ENCODE measurements at places on chromosomes 11 and 22.

DNA sequence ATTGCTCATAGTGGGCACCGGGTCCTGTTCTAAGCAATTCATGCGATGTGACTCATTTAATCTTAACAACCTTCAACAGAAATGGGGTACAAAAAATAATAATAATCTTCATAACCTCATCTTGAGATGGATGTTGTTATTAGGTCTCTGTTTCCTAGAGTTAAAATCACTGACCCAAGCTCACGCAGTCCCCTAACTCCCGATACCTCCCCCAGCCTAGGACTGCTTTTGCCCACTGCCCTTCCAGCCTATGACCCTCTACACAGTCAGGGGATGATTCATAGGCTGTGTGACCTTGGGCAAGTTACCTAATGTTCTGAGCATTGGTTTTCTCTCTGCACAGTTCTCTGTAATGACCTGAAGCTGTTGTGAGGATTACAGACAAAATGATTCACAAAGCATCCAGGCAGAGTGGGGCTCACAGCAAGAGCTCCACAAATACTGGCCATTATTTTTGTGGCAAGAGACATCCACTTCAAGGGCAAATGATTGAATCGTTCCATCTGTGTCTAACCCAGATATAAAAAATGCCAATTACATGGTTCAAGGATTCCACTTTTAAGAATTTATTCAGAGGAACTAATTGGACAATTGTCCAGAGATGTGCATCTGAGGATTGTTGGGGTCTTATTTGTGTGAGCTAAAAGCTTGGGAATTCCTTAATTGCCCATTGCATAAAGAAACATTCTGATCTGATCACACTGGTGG is 20.0 kb downstream of the MTFP1 start:
- DNase-seq, result no peak

DNA sequence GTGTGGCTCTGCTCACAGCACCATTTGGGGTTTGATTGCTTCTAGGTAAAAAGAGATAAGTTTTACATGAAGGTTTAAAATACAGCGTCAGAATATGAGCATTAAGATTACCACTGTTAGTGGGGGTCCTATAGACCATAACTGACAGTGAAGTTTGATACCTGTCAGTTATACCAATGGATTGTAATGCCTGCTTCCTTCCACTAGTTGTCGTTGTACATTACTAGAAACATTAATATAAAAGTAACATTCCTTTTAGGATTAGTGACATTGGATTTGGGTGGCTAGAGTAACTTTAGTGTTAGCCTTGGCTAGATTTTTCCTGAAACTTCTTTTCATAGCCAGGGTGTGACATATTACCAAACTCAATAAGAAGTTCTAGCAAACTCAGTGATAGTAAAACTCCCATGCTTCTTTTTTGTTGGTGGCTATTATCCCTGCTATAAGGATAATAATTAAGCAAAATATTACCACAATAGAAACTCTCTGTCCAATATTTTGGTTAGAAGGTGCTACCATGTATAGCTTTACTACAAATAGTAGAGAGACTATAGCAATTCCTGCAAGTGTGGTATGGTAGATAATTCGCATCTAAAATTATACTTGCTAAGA is 57.1 kb downstream of the FAM181B start:
- no peak for DNase-seq

DNA sequence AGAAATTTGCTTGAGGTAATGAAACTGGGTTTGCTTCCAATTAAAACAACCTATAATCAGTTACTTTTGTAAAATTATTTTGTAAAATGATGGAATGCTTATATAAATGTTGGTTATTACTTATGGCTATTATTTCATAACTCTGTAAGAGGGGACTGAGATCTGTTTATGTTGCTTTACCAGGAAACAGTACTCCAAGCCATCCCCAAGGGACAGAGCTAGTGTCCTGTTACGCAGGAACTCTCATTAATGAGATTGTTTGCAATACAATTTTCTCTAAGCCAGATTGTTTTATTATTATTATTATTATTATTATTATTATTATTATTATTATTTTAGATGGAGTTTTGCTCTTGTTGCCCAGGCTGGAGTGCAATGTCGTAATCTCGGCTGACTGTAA is 2.3 kb upstream of the NOX4 start:
- DNase-seq, result no peak

DNA sequence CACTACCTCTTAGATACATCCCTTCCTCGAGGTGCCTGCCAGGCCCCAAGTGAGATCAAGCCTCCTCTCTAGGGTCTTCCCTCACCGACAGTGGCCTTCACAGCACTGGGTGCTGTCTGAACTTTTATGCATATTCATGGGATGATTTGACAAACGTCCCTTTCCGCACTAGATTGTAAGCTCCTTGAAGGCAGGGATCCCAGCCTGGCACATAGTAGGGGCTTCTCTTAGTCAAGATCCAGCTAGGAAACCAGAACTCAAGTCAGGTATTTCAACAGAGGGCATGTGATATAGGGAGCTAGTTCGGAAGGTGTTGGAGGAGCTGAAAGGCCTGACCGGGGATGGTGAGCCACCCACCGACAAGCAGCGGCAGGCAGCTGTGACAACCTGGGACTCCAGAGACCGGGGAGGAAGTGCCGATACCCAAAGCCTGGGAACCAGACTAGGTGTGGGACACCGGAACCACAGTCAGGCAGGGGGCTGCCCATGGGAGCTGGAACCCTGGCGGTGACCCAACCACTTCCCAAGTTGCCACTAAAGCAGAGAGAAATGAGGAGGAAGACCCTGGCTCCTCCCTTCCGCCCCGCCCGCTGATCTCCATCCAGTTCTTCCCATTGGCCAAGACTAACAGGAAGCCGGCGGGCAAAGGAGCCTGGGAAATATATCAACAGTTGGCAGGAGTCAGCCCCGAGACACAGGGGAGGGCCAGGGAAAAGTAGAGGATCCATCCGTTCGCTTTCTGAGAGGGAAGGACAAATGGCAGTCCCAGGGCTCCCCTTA is 39.8 kb upstream of the CD82 start:
- DNase-seq, result no peak

- peak; percentile 75 for DNase-seq
Measured at GRCh38 chr11:63023841-63024648, 8.4 kb upstream of the SLC22A8 start.

DNA sequence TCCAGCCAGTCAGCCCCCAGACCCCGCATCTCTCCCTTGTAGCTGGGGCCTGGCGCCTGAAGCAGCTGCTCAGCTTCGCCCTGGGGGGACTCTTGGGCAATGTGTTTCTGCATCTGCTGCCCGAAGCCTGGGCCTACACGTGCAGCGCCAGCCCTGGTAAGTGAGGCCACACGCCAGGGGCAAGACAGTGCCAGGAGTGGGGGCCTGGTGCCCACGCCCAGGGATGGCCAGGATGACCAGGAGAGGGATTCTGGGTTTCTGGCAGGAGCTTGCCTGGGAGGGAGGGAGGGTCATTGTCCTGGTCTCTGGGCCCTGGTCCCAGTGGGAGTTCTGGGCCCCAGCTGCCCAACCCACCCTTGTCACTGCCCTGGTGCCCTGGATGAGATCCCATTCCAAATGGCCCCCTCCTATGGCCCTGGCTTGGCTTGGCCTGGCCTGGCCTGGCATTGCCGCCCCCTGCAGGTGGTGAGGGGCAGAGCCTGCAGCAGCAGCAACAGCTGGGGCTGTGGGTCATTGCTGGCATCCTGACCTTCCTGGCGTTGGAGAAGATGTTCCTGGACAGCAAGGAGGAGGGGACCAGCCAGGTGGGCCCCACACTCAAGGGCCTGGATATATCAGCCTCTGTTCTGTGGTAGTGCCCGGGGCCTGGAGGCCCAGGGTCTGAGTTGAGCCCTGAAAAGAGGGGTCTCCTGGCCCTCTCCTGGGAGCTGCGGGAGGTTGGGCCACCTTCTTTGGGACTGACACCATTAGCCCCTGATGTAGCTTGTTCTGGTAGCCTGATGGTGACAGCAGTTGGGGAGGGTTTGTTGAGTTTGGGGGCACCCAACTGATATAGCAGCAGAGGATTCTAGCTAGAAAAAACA is 3.7 kb downstream of the SLC39A13 start:
- DNase-seq, result peak; percentile 28
